Esophagus squamous epithelium (tissue), 5 donors: ENCODE measurements at places on chromosomes 11 and 22.

GRCh38 chr11:112453601-112454577, 193.2 kb upstream of the PLET1 start:
- DNase-seq: no peak

- no peak for DNase-seq
Measured at GRCh38 chr11:8973121-8973520, 8.9 kb upstream of the TMEM9B start.

GRCh38 chr22:23110922-23111527, 30.8 kb downstream of the RSPH14 start:
- DNase-seq: no peak

GRCh38 chr11:83033972-83034672, 37.6 kb downstream of the RAB30 start:
- no peak for DNase-seq
